Activated naive CD8-positive, alpha-beta T cell treated with anti-CD3 and anti-CD28 coated beads, Interleukin-2, amount 10 ng/mL, durations not matched to agents 7 days and 5 days (primary cell): ENCODE measurements at places on chromosomes 3 and 15.

DNA sequence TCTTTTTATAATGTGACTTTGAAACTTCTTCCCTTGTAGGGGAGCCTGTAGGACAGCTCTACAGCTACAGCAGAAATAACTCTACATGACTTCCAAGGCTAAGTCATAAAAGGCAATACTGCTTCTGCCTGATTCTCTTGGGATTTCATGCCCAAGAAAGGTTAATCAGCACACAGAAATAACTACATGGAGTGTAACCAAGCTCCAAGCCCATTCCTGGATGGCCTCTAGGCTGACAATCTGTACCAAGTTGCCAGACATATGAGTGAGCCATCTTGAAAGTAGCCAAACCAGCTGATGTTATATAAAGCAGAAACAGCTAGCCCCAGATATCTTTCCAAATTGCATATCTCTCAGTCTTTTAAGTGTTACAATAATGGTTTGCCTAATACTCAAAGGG is 75.8 kb upstream of the OSTN start:
- no peak overlapping the region for H3K27ac ChIP-seq
- H3K4me1 ChIP-seq, result no peaks in the 10 kb centered on the region
- H3K4me3 ChIP-seq, result no peak overlapping the region

- peaks cover 4% of the 10 kb centered on the region for H3K36me3 ChIP-seq
- no peak overlapping the region for H3K27ac ChIP-seq
- no peak overlapping the region for H3K4me3 ChIP-seq
- H3K4me1 ChIP-seq, result no peaks in the 10 kb centered on the region
- H3K27me3 ChIP-seq, result peaks cover 1% of the 10 kb centered on the region
These were observed 95.5 kb downstream of the TFDP2 start for GRCh38 chr3:142053835-142054234.

DNA sequence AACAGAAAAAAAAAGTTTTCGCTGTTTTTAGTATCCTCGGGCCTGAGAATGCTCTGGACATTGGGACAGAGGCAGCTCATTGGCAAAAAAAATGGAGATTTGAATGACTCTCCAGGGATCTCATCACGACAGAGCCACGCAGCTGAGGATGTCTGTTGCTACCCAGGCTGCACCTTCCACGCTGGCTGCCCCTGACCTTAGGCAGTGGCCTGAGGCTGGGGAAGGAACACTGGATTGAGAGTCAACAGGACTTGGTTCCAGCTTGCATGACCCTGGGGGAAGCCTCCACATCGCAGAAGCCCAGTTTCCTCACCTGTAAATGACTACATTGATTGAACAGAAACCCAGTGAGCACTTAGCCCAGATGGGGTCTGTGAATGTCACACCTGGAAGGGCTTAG is 8.7 kb upstream of the ACSBG1 start:
- H3K4me3 ChIP-seq, result no peak overlapping the region
- peaks cover 2% of the 10 kb centered on the region for H3K27me3 ChIP-seq
- no peaks in the 10 kb centered on the region for H3K36me3 ChIP-seq
- no peak overlapping the region for H3K27ac ChIP-seq
- no peak for DNase-seq

DNA sequence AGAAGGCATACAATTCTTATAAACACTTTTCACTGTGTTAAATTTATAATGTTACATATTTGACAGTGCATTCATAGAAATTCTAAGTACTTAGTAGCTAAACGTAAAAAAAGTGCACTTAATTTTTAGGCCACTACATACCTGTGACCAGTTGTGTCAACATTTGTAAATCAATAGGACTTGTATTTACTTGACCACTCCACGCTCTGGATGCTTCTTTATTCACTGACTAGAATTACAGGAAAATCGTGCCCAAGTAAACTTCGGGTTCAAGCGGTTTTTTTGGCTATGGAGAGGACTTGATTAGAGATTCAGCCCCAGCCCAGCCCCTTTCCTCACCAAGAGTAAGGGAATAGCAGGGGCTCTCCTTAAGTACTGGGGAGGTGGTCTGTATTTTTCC is 21.8 kb downstream of the WDR53 start:
- H3K4me3 ChIP-seq, result no peak overlapping the region
- H3K4me1 ChIP-seq, result no peaks in the 10 kb centered on the region
- H3K36me3 ChIP-seq, result peaks cover 13% of the 10 kb centered on the region
- peaks cover 6% of the 10 kb centered on the region for H3K27me3 ChIP-seq
- H3K27ac ChIP-seq, result no peak overlapping the region

DNA sequence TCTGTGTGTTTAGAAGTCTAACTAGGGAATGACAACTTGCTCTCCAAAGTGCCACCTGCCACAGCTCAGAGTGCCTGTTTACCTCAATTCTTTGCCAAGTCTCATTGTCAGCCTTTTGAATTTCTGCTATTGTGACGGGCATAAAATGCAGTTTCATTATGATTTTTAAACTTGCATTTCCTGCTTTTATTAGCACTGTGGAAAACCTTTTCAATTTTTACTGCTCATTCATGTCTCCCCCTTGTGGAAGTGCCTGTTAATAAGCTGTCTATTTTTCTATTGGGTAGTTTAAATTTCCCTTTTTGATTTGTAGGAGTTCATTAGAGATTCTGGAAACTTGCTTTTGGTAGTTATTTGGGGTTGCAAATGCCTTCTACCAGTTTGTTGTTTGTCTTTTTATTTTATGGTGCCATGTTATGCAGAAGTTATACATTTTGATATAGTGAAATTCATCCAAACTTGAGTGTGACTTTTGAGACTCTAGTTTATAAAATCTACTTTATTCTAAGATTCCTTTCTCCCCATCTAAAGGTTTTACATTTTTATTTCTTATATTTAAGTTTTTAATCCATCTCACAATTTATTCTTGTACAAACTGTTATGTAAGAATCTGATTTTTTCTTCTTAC is 53.9 kb upstream of the FRMD4B start:
- DNase-seq, result no peak
- H3K27me3 ChIP-seq, result peaks cover 6% of the 10 kb centered on the region
- H3K4me1 ChIP-seq, result no peaks in the 10 kb centered on the region
- H3K36me3 ChIP-seq, result no peaks in the 10 kb centered on the region
- no peak overlapping the region for H3K27ac ChIP-seq
- no peak overlapping the region for H3K4me3 ChIP-seq

- H3K36me3 ChIP-seq, result peaks cover 42% of the 10 kb centered on the region
- DNase-seq, result no peak
- peak overlapping the region; percentile 97 for H3K4me3 ChIP-seq
These were observed 4.0 kb downstream of the MAP2K1 start for GRCh38 chr15:66390678-66391077.

DNA sequence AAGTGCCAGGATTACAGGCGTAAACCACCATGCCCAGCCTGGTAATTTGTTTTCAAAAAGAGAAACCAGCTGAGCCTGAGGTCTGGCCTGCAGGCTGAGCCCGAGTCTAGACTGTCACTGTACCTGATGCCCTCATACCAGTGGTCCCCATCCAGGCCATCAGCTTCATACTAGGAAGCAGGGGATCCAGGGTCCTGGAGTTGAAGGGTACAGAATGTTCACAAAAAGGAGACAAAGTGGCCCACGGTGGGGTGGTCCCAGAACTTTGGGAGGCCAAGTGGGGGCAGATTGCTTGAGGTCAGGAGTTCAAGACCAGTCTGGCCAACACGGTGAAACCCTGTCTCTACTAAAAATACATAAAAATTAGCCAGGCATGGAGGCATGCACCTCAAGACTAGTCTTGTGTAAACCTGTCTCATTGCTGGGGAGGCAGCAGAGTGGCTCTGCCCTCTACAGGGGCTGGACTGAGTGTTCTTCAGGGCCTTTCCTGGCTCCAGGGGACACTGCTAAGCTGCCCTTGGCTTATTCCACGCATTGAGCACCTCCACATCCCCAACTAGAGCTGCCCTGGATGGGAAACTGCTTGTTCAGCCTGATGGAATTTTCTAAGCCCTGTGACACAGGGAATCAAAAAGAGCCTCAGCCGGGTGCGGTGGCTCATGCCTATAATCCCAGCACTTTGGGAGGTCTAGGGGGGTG is 7.9 kb upstream of the HHATL start:
- H3K27me3 ChIP-seq, result peaks cover 2% of the 10 kb centered on the region
- no peak overlapping the region for H3K4me3 ChIP-seq
- no peaks in the 10 kb centered on the region for H3K4me1 ChIP-seq
- peak; percentile 15 for DNase-seq
- H3K27ac ChIP-seq, result no peak overlapping the region

- no peak for DNase-seq
- no peak overlapping the region for H3K4me3 ChIP-seq
- no peaks in the 10 kb centered on the region for H3K27me3 ChIP-seq
These were observed 12.2 kb downstream of the CPB1 start for GRCh38 chr3:148839805-148840204.

DNA sequence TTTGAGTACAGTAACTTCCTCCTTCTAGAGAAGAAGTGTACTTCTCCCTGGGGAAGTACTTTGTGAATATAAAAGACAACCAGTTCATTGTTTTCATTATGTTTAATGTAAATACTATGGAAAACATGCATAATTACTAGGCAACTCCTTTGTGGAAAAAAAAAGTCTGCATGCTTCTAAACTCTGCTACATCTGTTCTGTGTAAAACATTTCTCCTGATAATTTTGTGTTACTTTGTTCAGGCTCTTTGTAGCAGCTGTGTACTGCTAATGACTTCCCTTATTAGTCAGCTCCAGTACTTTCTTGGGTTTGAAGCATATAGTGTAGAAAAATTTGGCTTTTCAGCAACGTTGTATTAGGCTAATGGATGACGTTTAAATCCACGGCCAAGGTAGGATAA is 111.6 kb downstream of the FEZF2 start:
- H3K27me3 ChIP-seq, result no peaks in the 10 kb centered on the region
- H3K4me1 ChIP-seq, result no peaks in the 10 kb centered on the region
- H3K27ac ChIP-seq, result no peak overlapping the region
- no peaks in the 10 kb centered on the region for H3K36me3 ChIP-seq
- no peak for DNase-seq

DNA sequence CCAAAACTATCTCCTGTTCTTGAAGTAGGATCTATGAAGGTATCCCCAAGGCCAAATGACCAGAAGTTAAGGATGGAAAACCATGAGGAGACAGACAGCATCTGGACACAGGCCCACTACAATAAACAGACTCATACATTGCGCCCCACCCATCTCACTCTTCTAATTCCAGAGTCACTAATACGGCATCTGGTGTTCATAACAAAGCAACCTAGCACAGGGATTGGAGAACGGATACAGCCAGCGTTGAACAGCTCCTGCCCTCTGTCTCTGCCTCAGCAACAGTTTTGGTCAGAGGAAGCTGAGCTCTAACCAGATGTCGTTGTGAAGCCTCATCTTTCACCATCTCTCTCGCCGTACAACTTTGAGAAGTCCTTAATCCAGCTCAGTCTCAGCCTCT is 44.5 kb upstream of the CCDC80 start:
- H3K27me3 ChIP-seq, result peaks cover 9% of the 10 kb centered on the region
- no peaks in the 10 kb centered on the region for H3K36me3 ChIP-seq
- DNase-seq, result no peak
- no peak overlapping the region for H3K27ac ChIP-seq
- no peak overlapping the region for H3K4me3 ChIP-seq
- peaks cover 8% of the 10 kb centered on the region for H3K4me1 ChIP-seq

- peak overlapping the region; percentile 81 for H3K27ac ChIP-seq
- no peaks in the 10 kb centered on the region for H3K27me3 ChIP-seq
- peaks cover 69% of the 10 kb centered on the region for H3K4me1 ChIP-seq
- peaks cover 43% of the 10 kb centered on the region for H3K36me3 ChIP-seq
- DNase-seq, result no peak
These were observed 6.5 kb downstream of the ARHGEF3 start for GRCh38 chr3:56795097-56795828.
